ENCODE measurements at places on chromosomes 5 and 9.

- H3K27me3 ChIP-seq, result no peaks in the 10 kb centered on the region
- H3K4me3 ChIP-seq, result no peak overlapping the region
- DNase-seq, result no peak
- peaks cover 2% of the 10 kb centered on the region for H3K4me1 ChIP-seq
- H3K36me3 ChIP-seq, result no peaks in the 10 kb centered on the region
- H3K27ac ChIP-seq, result no peak overlapping the region
Measured at GRCh38 chr5:642481-642880, 30.3 kb downstream of the CEP72 start.

GRCh38 chr9:131318231-131319085 lies 28.9 kb downstream of the PLPP7 start:
- no peaks in the 10 kb centered on the region for H3K4me1 ChIP-seq
- no peak for DNase-seq
- no peaks in the 10 kb centered on the region for H3K36me3 ChIP-seq
- no peak overlapping the region for H3K27ac ChIP-seq

GRCh38 chr9:68821911-68822310 lies 116.9 kb downstream of the PIP5K1B start:
- no peaks in the 10 kb centered on the region for H3K27me3 ChIP-seq
- no peak for DNase-seq
- no peaks in the 10 kb centered on the region for H3K4me1 ChIP-seq
- H3K4me3 ChIP-seq, result no peak overlapping the region
- no peak overlapping the region for H3K27ac ChIP-seq
- H3K36me3 ChIP-seq, result no peaks in the 10 kb centered on the region

DNA sequence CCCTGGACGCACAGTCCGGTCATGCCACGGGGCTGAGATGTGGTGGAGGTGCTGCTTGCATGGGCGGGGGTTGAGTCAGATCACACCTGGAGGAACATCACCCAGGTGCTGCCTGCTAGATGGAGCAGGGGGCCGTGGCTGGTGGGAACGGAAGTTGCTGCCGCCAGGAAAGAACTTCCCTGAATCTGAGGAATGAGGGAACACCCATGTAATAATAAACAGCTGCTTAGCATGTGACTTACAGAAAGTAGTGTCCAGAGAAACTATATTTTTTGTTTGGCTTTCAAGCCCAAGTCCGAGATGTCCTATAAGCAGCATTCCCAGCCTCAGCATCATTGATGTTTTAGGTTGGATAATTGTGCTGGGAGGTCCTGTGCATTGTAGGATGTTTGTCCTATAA lies 27.1 kb upstream of the FAM240B start:
- H3K4me1 ChIP-seq, result no peaks in the 10 kb centered on the region
- H3K27me3 ChIP-seq, result no peaks in the 10 kb centered on the region
- H3K27ac ChIP-seq, result no peak overlapping the region
- no peaks in the 10 kb centered on the region for H3K36me3 ChIP-seq

DNA sequence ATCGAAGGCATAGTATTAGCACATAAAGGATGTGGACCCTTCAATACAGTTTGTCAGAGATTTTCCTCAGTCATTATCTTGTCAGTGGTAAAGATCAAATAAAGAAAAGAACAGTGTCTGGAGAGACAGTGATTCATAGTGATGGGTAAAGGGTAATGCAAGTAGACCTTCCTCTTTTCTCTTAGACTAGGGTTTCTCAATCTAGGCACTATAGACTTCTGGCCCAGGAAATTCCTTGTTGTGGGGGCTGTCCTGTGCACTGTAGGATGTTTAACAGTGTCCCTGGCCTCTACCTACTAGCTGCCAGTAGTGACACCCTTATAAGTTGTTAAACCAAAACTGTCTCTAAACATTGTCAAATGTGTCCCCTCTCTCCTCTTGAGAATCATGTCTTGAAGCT lies 6.9 kb downstream of the CAMK4 start:
- H3K27ac ChIP-seq, result no peak overlapping the region
- no peaks in the 10 kb centered on the region for H3K27me3 ChIP-seq
- no peak overlapping the region for H3K4me3 ChIP-seq
- DNase-seq, result no peak
- H3K4me1 ChIP-seq, result no peaks in the 10 kb centered on the region

GRCh38 chr9:20208961-20209371 lies 413.3 kb downstream of the MLLT3 start:
- no peak overlapping the region for H3K27ac ChIP-seq
- H3K4me3 ChIP-seq, result no peak overlapping the region
- DNase-seq, result no peak
- H3K36me3 ChIP-seq, result no peaks in the 10 kb centered on the region
- H3K4me1 ChIP-seq, result no peaks in the 10 kb centered on the region
- H3K27me3 ChIP-seq, result no peaks in the 10 kb centered on the region

DNA sequence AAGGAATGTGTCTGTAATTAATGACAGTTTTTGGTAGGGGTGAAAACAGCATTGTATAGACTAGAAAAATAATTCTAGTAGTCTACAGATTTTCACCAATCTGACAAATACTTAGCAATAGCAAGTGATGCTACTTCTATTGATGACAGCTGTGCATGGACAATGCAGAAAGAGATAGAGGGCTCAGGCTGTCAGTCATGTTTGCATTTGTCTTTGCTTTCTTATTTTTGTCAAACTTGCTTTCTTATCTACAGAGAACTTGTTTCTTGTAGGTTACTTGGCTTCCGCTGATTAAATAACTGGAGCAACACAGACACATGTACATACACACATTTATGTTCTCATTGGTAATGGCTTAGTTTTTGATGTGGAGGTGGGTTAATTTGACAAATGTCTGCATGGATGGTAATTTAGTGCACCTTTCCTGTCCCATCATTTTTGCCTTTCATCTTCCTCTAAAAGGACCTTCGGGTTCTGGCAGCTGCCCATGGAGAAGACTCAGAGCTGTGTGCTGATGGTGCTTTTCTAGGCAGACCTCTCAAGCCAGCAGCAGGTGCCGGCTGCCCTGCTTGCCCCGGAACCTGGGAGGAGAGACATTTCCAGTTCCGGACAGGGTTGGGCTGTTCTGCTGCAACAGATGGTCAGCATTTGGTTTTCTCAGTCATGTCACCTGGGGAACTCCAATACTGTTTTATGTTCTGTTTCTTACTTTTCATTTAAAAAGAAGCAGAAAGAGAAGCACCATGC lies 28.8 kb downstream of the CAMK4 start:
- no peaks in the 10 kb centered on the region for H3K27me3 ChIP-seq
- H3K27ac ChIP-seq, result no peak overlapping the region
- DNase-seq, result no peak
- H3K4me1 ChIP-seq, result no peaks in the 10 kb centered on the region
- H3K36me3 ChIP-seq, result no peaks in the 10 kb centered on the region

GRCh38 chr5:10611290-10611689 lies 47.4 kb downstream of the ANKRD33B start:
- no peaks in the 10 kb centered on the region for H3K36me3 ChIP-seq
- no peaks in the 10 kb centered on the region for H3K27me3 ChIP-seq
- no peaks in the 10 kb centered on the region for H3K4me1 ChIP-seq
- no peak overlapping the region for H3K27ac ChIP-seq

GRCh38 chr5:9524941-9525340 lies 20.9 kb downstream of the SEMA5A start:
- no peaks in the 10 kb centered on the region for H3K27me3 ChIP-seq
- no peaks in the 10 kb centered on the region for H3K4me1 ChIP-seq
- no peak for DNase-seq
- no peaks in the 10 kb centered on the region for H3K36me3 ChIP-seq
- H3K4me3 ChIP-seq, result no peak overlapping the region

Data from testis (tissue), 5 donors.